ENCODE measurements at places on chromosomes 11 and 22.

- peak; percentile 9 for DNase-seq
These were observed 111.0 kb upstream of the ARHGAP42 start for GRCh38 chr11:100575860-100576717.

- DNase-seq: no peak
These were observed 510 bp upstream of the LSP1 start for GRCh38 chr11:1852271-1852876.

DNA sequence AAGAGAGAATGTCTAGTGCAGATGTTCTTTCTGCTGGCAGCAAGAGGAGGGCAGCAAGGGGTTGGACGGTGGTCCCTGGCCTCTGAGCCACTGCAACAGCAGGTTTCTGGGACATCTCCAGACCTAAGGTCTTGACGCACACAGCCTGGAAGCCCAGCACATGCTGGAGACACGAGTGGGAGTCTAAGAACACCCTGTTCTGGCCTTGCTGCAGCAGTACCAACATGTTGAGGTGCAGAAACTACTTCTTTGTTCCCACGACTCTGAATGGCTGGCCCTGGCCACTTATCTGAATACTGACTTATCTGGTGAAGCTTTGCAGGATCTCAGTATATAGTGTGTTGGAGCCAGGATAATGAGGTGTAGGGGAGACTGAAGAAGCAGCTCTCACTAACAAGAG is 6.8 kb downstream of the MICAL2 start:
- no peak for DNase-seq

DNA sequence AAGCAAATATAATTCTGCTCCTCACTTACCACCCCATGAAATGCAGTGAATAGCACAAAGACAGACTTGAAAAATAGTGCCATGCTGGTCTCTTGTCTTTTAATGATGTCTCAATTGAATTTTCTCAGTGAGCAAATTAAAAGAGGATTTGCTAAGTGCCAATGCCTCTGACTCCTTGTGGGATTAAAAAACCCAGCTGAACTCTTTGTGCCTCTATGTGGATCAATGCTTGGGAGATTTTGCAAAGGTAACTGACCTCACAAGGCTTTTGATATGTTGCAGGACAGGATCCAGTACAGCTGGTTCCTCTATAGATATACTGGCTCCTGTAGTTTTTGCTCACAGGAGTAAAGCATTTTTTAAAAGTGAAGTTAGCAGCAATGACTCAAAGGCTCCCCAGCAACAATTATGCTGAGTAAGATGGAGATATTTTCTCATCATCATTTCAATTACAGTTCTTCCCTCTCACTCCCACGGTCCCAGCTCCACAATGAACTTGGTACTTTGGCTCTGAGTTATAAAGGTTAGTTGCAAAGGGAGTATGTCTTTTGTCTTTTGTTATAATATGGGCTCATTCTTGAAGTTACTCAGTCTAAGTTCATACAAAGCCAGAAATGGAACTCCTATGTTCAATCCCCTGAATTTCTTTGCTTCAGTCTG is 471.5 kb downstream of the LRRC4C start:
- no peak for DNase-seq

- DNase-seq: no peak
These were observed 71.8 kb downstream of the PRCP start for GRCh38 chr11:82828472-82828871.

DNA sequence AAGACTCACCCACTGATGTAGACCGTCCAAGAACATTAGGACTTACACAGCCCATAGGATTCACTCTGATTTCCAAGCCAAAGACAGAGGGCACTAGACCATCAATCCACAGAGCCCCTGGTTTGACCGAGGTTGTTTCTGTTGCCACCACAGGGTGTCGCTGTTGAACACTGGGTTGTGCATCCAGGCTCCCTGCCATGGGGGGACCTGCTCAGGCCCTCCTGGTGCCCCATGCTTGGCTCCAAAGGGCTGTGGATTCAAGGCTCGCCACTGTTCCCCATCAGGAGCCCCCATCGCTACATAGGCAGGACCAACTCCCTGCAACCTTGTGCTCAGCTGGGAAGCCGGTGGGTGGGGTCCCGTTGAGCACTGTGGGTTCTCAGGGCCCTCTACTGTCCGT is 128.0 kb upstream of the ANO1 start:
- peak; percentile 29 for DNase-seq

GRCh38 chr22:49983148-49984042 is 22.8 kb downstream of the PIM3 start:
- no peak for DNase-seq

DNA sequence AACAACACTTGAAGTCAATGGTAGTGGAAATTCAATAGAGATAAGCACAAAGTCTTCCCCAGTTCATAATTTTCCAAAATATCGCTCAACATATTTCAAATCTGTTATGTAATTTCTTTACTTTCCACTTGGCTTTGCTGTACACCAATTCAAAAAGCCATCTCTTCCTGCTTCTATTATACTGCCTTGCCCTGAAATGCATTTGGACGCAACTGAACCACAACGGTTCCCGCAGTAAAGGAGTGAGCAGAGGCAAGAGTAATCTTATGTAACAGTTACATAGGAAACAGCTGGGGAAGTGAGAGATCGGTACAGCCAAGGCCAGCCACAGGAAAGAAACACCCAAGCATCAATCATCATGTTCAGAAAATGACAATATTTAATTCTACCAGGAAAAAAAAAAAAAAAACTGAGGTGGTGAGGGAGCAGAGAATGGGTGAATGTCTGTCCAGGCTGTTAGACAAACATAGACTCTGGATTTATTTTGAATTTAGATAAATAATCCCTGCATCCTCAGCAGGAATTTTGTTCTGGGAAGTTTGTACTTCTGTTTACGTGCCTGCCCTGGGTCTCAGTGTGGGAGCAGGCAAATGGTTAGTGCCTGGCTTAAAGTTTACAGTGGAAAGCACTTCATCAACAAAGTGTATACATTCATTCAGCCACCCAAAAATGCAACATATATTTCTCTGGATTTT is 392.2 kb downstream of the ETS1 start:
- peak; percentile 88 for DNase-seq

- DNase-seq: no peak
These were observed 10.5 kb downstream of the KLHL35 start for GRCh38 chr11:75422248-75423231.

DNA sequence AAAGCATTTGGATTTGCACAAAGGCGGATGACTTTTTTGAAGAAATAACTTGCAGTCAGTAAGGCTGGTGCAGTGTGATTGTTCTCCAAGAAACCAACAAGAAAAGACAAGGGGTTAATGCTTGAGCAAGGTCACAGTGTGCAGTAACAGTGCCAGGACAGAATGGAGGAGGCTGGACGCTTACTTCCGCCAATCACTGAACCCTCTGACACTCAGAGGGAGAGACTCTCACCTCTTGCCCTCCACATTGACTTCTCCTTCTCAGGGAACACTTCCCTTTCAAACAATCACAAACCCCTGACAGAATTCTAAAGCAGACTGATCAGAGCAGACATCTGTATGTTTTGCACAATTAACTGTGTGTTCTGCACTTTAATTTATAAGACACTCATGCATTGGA is 228.4 kb downstream of the BLID start:
- no peak for DNase-seq

GRCh38 chr22:17155941-17156340 is 3.1 kb downstream of the HDHD5 start:
- no peak for DNase-seq

DNA sequence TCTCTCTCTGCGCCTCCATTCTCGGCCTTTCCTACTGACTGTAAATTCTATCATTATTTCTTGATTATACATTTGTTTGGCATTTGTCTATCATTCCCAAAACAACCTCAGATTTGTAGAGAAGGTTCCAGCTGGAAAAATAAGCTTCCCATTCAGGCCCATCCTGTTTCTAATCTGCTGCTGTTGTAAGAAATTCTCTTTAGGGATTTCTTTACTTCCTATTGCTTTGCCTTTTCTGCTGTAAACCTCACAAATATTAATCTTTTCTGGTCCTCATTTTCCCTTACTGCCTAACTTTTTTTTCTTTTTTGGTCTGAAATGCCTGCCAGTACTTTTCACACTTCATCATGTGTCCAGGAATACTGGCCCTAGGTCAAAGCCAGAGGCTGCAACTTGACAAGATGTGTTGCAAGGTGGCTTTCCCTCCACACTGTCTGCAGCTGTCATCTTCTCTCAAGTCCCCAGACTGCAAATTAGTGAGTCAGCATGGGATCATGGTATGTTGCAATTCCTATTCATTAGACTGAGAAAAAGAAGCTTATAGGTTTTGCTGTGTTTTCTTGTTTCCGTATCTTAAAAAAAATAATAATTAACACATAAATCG is 858.7 kb upstream of the CHORDC1 start:
- no peak for DNase-seq

DNA sequence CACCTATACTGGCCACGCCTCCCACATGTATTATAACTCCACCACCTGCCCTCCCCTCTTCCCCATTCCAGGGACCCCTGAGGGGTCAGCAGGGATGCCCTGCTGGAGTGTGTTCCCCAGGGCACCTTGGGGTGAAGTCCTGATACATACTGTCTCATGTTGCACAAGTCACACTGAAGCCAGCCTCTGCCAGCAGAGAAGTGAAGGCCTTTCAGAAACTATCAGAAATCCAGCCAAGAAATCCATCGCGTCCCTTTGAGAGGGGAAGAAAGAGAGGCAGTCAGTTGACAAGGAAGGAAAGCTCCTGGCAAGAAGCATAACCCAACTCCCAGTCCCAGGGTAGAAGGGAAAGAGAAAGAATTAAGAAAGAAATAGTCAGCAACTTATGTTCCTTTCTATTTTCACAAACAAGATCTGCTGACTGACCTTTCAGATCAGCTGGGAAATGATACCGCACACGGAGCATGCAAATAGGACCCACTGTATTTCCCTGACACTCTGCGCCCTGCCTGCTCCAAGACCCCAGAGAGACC is 45.2 kb downstream of the SC5D start:
- DNase-seq: no peak

- no peak for DNase-seq
These were observed 24.5 kb upstream of the DKK3 start for GRCh38 chr11:12032968-12033367.

- DNase-seq: no peak
These were observed 1033.6 kb downstream of the FAM181B start for GRCh38 chr11:81700076-81700475.

DNA sequence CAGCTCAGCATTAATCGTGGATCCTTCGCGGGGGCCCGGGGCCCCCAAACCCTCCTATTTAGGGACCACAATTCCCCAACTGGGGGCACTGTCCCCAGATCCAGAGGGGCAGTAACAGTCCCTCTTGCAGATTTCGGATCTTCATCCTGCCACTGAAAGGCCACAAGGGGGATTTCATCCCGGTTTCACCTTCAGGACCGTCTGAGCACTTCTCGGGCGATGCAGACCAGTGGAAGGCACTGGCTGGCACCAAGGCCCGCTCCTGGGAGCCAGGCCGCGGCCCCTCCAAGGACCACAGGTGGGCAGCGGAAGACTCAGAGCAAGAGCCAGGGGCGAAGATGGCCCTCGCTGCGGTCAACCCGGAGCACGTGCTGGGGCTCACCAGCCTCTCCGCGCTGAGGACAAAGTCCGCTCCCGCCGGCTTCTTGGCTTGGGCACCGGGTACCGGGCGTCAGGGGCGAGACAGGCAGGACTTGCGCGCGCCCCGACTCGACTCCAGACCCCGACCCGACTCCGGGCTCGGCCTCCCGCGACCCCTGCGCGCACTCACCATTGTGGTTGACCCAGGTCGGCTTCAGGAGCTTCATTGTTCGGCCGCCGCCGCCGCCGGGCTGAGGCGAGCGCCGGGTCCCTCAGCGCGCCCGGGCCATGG is 517 bp downstream of the HIRA start:
- no peak for DNase-seq

DNA sequence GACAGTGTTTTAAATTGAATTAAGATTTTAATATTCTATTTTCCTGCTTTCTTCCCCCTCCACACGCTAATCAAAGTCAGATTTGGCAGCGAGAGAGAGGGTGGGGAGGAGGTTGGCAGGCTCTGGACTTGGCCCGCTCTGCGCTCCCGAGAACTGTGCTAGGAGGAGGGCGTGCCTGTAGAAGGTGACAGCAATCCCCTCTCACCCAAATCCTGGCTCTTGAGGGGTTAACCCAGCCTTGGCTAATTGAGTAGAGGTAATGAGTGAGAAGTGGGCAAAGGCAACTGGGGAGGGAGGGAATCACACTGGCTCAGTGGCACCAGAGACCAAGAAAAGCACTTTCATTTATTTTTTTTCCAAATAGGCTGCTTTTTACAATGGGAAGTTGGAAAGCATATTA is 42.2 kb downstream of the BUD13 start:
- DNase-seq: no peak

GRCh38 chr11:27291954-27292636 is 70.9 kb downstream of the CCDC34 start:
- DNase-seq: no peak

GRCh38 chr11:121426476-121427399 is 25.4 kb upstream of the SORL1 start:
- DNase-seq: no peak

DNA sequence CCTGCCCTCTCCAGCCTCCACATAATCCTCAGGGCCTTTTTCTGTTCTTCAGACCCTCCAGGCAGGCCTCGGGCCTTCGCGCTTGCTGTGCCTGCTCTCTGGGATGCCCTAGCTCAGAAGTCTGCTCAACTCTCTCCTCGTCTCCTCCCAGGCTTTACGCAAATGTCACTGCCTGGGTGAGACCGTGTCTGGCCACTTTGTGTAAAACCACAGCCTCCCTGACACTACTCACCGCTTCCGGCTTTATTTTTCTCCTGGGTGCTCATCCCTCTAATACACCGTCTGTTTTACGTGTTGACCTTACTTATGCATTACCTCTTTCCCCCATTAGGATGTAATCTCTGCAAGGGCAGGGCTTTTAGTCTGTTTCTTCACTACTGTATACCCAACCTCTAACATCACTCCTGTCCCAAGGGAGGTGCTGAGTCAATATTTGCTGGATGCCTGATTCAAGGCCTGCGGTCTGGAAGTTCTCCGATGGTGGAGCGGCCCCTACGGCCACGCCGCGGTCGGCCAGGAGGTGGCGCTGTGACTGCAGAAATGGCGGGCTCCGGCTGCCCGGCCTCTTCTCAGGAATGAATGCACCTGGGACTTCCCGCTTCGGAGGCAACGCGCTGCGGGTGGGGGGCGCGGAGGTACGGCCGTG is 58.2 kb upstream of the THY1 start:
- DNase-seq: peak; percentile 10

DNA sequence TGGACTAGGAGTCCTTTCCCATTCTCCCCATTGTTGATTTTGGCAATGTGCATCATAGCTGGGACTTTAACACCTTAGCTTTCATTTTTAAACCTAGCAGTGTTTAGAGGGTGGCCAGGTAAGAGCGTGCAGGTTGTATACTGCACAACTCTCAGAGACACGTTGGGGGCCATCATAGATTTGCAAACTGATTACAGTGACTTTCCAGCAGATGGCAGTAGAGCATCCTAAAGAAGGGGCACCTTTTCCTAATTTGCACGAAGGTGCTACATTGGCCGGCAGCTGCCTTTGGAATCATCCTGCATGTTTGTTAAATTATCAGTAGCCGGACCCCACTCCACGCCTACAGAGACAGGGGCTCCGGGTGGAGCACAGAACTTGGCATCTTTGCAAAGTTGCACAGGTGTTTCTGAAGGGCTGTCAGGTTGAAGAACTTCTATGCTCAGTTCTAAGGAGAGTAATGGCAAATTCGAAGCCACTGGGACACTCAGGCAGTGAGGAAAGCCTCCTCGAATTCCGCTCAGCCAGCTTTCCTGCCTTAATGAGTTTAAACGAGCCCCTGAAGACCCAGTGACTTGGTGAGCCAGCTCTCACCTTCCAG is 7.7 kb downstream of the LHFPL7 start:
- DNase-seq: no peak

Measured in GDM1 (cell line).